Fibroblast of upper back skin (primary cell): ENCODE measurements at places on chromosomes 13 and 19.
A peak's percentile ranks its signal among the peaks of the same experiment; 100 is the strongest.

DNA sequence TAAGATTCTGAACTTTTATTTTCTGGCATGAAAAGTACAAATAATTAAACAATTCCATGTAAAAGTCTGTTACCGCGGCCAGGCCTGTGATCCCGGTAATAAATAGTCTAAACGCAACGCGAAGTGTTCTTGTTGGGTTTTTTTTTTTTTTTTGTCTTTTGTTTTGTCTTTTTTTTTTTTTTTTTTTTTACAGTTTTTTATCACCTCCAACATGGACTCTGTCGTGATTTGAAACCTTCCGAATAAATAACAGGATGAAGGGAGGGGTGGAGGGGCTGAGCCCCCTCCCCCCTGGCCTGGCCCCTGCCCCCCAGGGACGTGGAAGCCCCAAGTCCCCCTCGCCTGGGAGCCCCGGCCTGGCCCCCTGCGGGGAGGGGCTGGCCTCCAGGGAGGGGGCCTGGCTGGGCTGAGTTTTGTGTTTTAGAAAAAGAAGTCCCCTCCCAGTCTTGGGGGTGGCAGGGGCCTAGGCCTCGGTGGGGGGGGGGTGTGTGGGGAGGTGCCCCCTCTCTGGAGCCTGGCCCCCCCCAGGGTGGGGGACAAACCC is 16.0 kb downstream of the PRKCSH start:
- DNase-seq: no peak

GRCh38 chr19:23310729-23311211 is 60.6 kb upstream of the ZNF724 start:
- no peak for DNase-seq

DNA sequence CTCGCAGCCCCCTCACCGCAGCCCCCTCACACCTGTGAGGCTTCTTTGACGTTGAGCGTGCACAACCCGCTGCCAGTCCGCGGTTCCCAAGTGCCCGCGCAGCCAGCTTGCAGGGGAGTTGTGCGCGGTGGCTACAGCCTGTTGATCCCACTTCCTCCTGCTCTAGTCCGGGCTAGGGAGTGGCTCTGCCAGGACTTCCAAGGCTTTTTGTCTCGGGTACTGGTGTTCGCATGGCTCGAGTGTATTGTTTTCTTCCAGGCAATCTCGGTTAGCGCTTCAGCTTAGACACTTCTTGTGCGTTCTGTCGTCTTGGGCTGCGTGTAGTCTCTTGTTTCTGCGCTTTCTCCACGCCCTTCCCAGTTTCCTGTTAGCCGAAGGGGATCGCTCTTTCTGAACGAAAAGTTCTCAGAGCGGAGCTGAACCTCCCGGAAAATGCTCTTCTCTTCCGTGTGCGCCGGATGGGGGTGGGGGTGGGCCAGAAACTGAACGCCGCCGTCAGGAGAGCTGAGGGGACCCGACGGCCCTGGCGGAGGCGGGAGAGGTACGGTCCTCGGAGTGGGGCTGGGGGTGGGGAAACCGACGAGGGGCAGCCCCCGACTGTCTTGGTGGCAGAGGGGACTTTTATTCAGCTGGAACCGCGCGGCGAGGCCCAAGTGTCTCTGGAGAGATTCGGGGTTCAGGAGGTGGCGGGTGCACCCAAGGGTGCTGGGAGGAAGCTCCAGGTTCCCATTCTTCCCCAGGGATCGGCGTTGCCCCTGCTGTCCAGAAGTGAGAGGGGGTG is 697 bp upstream of the DGKH start:
- DNase-seq: peak; percentile 62

DNA sequence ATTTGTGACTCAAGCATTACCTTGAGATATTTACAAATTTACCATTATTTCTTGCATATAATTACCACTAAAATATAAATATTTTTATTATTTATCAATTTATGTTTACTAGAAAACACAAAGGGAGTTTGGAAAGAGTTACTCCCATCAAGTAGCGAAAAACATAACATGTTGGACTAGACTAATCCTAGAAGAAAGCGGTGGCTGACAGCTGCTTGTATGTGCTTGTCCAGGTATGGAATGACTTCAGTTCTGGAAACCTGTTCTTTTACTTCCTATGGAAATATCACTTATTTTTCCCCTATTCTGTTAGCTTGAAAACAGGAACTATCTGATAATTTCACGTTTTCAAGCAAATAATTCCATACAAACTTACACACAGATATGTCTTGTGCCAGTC is 28.5 kb downstream of the SLITRK1 start:
- DNase-seq: no peak

DNA sequence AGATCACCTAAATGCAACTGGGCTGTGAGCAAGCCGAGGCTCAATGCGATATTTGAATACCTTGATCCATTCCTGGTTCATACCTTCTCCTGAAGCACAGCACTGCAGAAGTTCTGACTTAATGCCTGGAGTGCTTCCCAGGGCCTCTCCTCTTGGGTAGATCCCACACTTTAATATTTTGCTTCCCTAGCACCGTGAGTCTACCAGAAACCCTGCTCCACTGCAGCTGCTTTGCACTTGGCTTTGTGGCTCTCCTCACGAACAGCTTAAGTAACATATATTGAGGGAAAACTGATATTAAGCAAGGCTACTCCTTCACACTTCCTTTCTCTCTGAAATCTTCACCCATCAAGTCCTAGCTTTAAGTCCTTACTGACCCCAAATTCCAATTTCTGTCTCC is 51.6 kb upstream of the C13orf42 start:
- no peak for DNase-seq

GRCh38 chr19:34975056-34975455 is 11.0 kb upstream of the ZNF792 start:
- no peak for DNase-seq

- no peak for DNase-seq
Measured at GRCh38 chr19:3146677-3147100, 10.9 kb downstream of the GNA15 start.

- no peak for DNase-seq
Measured at GRCh38 chr13:67229481-67230403, at the start of gene PCDH9. Gene PCDH9 (minus strand): TSS chr13:67230336. CDS start chr13:67228440, 1,896 bp downstream.

DNA sequence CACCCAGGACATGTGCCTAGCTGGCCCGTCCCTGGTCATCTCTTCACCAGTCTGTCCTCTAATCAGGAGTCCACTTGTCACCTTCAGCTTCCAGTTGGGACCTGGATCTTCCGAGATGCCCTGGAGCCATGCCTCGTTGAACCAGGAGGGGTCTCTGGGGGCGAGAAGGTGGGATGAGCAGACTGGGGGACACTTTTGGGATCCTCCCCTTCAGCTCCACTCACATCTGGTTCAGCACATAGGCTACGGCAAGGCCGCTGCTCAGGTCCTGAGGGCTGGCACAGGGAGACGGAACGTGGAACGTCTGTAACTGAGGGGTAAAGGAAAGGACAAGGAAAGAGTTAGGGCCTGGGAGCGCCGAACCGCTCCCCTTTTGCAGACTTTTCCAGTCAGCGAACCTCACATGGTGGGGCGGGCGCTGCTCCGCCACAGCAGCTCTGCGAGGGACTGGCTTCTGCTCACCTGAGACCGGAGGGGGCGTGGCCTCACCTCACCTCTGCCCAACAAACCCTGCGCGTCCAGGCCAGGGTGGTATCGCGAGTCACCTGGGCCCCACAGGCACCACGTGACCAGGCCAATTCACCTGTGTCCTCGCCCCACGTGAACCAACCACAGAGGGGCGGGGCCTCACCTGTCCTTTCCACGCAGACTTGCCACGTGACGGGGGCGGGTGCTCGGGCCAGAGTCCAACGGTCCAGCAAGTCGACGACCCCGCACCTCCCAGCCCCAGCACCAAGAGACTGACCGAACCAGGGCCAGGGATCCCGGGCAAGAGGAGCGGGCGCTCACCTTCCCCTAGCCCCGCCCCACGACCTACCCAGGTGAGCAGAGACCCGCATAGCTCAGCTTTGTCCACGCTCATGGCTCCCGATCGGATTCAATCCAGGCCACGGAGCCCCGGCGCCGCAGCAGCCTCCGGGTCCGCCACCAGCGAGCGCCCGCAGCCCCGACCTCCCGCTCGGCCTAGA is at the start of gene HOOK2:
HOOK2 (minus strand) TSS at position 965 of the 968 bp plus-strand sequence; CDS start at position 862, 103 bp downstream.
- no peak for DNase-seq

DNA sequence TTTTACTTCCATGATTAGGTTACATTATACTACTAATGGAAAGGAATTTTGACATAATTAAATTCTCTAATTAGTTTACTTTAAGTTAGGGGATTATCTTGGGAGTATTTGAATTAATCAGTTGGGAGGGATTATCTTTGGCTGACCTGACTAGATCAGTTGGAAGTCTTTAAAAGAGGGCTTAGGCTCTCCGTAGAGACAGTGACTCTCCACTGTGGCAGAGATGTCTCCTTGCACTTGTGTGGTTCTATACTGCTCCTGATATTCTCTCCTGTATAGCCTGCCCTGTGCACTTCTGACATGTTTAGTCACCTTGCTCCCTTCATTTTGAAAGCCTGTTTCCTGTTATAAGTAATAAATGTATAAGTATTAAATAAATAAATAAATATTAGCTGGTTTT is 1612.3 kb upstream of the PRR20A start:
- DNase-seq: no peak

DNA sequence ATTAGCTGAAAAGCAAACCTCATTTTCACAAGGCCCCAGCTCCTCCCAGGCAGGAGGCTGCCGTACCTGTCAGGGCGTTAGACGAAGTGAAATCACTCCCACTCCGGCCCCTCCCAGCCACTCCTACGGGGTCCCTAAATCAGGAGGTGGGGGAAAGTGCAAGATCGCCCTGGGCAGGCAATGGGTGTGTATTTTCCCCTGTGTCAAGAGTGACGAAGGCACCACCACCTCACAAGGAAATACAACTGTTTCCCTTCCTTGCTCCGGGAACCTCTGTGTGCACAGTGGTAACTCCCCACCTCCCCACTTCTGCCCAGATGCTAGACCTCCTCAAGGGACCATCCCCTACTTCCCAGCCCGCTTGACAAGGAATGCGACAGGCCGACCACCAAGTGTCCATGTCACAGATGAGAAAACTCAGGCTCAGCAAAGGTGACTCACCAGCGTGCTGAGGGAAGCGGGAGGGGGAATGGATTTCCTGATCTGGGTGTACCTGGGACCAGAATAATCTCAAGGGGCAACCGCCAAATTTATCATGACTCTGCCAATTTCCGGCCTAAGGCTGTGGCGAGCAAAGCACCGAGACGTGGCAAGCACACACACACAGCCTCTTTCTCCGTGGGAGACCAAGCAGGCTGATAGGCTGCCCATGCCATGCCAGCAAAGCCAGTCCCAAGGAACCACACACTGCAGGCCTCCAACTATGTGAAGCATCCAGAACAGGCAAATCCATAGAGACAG is 7.3 kb downstream of the PPP6R1 start:
- DNase-seq: no peak

- DNase-seq: peak; percentile 45
Measured at GRCh38 chr13:110616103-110617101, 1.1 kb downstream of the NAXD start.

DNA sequence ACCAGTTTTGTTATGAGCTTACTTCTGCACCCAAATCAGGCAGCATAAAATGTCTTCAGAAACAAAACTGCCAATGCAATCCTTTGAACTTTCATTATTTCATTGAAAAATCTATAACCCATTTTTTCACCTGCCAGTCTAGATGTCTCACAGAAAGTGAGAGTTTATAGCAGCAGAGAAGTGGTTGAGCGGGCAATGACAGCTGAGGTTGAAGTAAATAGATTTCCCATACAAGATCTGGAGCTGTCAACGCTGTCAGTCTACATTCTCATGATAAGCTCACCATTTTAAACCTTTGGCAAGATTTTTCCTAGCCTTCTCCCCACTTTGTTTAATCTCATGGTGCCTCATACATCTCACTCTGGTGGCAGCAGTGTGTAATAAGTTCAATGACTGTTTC is 1144.9 kb upstream of the PCDH9 start:
- DNase-seq: no peak

DNA sequence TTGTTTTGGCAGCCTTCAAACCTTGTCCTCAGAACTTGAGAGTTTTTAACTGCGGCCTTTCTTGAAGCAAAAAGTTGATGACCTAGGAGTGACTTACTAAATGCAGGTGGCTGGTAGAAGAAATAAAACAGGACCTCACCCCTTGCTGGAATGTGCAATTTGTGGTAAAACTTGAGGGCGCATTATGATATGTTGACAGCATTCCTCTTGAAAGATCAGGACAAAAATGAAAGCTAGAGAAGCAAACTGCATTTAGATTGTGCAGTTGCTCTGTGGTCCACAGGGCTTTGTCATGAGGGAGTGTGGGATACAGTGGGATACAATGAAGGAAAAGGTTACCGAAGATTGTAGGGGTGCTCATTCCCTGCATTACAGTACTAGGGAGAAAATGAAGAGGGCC is 504.2 kb downstream of the GPC6 start:
- DNase-seq: peak; percentile 31

DNA sequence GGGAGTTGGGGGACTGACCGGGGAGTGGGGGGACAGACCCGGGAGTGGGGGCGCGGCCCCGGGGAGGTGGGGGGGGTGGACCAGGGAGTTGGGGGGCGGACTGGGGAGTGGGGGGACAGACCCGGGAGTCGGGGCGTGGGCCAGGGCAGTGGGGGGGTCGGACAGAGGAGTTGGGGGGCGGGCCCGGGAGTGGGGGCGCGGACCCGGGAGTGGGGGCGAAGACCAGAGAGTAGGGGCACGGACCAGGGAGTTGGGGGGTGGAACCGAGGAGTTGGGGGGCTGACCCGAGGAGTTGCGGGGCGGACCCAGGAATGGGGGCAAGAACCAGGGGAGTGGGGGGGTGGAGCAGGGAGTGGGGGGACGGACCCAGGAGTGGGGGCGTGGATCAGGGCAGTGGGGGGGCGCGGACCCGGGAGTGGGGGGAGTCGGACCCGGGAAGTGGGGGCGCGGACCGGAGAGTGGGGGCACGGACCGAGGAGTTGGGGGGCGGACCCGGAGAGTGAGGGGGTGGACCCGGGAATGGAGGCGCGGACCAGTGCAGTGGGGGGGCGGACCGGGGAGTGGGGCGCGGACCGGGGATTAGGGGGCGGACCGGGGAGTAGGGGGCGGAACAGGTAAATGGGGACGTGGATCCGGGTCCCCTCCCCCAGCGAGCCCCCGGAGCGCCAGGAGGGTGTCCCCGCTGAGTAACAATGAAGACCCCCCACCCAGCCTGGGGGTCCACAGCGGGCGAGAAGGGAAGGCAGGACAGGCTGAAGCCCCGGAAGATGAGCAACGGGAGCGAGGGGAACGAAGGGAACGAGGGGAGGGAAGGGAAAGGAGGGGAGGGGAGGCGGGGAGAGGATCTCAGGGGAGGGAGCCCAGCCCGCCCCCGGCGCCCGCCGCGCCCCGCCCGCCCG is 589 bp downstream of the R3HDM4 start:
- no peak for DNase-seq

DNA sequence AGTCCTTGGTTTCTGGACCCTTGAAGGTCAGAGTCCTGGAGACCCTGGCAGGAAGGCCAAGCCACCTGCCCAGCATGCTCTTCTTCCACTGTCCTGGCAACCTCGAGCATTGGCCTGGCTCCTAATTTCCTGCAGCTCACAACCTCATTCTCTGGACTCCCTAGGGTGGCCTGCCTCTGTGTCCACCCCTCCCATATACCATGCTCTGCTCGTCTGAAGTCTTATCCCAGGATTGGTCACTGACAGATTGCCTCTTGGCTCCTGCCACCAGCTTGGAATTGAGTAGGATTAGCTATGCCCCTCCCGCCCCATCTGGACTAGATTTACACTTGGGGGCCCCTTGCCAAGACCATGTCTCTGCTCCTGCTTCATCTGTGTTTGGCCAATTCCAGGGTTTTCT is 17.1 kb upstream of the WASF3 start:
- no peak for DNase-seq
